ENCODE measurements at places on chromosomes 5 and 9.
A peak's percentile ranks its signal among the peaks of the same experiment; 100 is the strongest.

DNA sequence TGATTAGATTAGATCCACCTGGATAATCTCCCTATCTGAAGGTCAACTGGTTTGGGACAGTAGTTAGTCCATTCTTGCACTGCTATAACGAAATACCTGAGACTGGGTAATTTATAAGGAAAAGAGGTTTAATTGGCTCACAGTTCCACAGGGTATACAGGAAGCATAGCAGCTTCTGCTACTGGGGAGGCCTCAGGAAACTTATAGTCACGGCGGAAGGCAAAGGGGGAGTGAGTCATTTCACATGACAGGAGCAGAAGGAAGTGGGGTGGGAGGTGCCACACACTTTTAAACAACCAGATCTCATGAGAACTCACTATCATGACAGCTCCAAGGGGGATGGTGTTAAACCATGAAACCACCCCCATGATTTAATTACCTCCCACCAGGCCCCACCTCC, 9.9 kb downstream of the C9orf40 start:
- no peak for DNase-seq

DNA sequence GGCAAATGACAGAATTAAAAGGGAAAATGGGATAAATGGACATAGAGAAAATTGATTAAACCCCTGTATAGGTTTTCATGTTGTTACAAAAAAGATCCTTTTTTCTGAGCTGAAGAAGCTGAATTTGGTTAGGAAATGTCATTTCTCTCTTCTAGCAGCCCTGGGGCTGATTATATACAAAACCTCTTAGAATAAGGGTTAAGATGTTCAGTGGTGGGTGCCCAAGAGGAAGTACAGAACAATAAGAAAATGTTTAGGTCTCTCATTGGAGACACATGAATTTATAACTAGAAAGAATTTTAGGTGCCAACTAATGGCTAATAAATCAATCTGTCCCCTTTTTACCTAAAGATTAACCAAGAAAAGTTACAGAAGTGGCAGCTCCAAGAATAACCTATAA, 14.2 kb downstream of the ABHD17B start:
- no peak for DNase-seq

- DNase-seq = no peak
Observed at GRCh38 chr9:114889802-114890224, 40.6 kb downstream of the TNFSF8 start.

DNA sequence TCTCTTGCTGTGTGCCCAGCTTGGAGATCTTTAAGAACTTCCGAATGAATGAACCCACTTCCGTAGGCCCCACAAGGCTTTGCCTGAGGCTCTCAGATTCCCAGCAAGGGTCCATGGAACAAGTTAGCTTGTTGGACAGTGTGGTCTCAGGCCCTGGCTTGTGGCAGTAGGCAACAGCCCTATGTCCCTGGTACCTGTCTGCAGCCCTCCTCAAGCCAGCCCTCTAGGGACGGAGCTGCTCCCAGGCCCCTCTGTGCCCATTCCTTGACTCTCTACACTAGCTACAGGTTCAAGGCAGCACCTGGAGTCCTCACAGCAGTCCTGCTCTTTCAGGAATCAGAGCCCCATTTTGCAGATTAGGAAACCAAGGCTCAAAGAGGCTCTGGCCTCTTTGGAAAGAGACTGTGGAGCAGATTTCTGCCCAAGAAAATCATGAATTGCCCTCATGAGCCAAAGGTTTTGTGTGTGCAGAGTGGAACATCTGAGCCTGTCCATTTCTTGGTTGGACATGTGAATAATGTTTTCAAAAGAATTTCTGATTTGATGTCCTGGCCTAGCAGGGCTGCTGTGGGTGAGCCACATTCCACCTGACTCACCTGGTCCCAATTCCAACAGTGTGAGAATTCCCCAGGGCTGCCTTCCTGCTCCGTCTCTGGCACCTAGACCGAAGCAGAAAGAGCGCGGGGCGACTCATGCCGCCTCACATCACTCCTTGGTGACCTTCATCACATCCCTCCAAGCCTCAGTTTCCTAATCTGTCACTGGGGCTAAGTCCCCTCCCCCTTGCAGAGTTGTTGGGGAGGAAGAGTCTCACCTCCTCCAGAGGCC, 131.7 kb downstream of the BARX1 start:
- DNase-seq = peak; percentile 6

- no peak for DNase-seq
Observed at GRCh38 chr5:38424148-38425060, 132.0 kb downstream of the LIFR start.

DNA sequence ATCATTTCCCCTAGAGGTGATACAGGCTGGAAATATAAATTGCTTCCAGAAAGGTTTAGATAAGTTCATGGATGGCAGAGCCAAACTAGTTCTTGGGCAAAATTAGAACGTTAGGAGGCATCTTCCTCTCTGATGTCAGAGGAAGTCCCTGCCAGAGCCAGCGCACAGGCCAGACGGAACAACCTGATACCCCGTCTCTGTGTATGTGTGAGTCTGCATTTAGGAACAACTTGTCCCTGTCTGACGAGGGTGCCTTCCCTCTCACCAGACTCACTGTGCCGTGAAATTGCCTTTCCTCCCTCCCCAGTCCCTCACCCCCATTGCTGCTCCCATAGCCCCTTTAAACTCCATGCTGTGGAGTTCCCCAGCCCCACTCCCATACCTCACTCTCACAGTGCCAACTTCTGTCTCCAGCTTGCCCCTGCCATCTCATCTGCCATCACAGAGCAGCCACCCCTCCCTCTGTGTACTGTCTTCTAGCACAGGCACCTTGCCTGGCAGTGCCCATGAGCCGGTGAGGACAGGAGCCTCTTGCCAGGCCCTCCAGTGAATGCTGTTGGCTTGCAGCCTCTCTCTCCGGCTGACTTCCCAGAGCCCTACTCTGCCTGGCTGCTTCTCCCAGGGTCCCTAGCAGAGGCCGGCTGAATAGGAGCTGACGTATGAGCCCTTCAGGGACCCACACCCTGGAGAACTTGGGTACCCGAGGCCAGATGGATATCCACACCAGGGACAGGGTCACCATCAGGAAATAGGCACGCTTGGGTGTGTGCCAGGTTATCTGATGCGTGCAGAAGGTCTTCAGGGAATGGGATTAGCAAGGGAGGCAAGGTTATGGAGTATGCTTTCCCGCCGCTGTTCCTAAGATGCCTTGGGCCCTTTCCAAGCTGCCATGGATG, 26.7 kb downstream of the UNC5A start:
- no peak for DNase-seq

GRCh38 chr9:82363682-82364081, 375.1 kb downstream of the SPATA31D1 start:
- no peak for DNase-seq

DNA sequence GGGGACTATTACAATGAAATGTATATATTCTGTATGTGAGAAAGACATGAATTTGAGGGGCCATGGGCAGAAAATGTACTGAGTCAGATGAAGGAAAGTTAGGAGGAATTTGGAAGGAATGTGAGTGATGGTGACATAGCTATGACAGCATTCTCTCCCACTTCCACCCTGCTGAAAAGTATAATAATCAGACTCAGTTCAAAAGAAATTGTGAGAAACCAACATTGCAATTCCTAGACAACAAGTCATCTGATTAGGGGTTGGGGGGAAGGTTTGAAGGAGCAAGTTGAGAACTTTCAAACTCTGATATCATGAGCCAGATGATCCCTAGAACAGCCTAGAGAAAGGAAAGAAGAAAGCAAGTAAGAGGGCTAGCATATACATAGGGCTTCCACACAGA, 370.6 kb downstream of the DMRTA1 start:
- no peak for DNase-seq

GRCh38 chr5:159217236-159217635, 7.9 kb upstream of the RNF145 start:
- no peak for DNase-seq

DNA sequence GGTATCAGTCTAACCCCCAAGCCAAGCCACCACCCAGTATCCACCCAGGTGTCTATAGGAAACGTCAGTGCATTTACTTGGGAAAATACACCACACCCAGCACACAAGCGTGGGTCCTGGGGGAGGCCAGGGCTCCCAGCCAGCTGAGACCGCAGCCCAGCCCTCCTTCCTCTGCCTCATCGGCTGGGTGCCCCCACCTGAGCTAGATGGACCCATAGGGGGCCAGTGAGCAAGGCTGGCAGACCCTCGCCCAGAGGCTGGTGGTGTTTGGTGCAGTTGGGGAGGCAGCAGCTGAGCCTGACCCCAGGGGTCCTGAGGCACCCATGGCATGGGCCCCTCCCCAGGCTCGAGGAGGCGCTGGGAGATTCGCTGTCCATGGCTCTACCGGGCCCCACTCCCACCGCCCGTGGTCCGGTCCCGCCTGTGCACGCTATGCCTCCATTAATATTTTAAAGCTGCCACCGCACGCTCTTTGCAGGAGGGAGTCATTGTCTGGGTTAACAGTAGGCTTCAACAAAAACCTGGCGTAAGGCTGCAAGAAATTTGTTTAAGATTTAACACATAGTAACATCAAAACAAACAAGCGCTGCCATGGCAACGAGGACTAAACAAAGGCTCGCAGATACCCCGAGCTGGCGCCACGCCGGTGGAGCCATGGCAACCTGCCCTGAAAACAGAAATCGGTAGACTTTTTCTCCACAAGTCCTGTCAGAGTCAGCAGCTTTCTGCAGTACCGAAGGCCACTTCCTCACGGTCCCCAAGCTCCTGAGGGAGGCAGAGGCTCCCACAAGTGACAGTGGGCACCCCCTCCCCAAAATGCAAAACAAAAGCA, 20.6 kb downstream of the TPPP start:
- peak; percentile 77 for DNase-seq

GRCh38 chr9:22067196-22067595, 58.1 kb upstream of the CDKN2B start:
- DNase-seq = no peak

DNA sequence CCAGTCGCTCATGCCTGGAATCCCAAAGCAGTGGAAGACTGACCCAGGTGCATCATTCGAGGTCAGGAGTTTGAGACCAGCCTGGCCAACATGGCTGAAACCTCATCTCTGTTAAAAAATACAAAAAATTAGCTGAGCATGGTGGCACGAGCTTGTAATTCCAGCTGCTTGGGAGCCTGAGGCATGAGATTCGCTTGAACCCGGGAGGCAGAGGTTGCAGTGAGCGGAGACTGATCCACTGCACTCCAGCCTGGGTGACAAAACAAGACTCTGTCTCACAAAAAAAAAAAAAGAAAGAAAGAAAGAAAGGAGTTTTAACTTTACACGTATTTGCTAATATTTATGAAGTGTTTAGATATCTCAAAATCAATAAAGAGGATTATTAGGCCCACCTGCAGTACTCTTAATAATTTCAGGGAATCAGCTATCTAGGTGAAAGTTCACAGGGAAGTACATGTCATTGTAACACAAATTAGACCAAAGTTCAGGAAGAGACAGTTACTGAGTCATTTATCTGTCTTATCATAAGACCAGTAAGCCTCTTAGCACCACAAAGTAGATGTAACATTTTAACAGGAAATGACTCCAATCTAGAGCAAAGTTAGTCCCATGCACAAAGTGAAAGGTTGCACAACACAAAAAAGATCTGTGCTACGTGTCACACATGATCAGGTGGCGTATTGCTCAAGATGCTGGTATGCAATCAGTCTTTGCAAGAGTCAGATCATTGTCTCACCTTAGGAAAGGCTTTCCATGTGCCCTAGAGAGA, 34.1 kb upstream of the PLIN2 start:
- DNase-seq = peak; percentile 52

GRCh38 chr5:89842531-89842930, 567.0 kb downstream of the CETN3 start:
- DNase-seq = no peak

- no peak for DNase-seq
Observed at GRCh38 chr5:139751236-139751635, 44.4 kb upstream of the PSD2 start.

DNA sequence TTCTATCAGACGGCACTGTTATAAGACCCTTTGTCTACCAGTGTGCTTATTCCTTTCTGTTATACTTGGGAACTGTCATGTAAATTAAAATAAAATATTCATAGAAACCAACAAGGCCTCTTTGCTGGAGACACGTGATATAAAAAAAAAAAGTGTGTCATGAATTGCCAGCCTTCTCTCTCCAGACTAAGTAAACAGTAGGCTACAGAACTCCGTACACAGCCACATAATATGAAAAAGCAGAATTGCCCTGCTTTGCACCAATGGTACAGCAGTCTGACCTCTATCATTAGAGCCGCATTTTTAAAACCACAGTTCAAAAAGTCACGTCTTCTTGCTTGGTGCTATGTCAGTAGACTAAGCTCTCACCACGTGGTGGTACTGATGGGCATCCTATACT, 231.3 kb downstream of the SEMA5A start:
- no peak for DNase-seq

- DNase-seq = no peak
Observed at GRCh38 chr5:95068289-95068910, 216.5 kb downstream of the MCTP1 start.

GRCh38 chr9:125707472-125707804, 430 bp upstream of the MAPKAP1 start:
- DNase-seq = no peak

GRCh38 chr5:132473019-132473531, 17.5 kb downstream of the IRF1 start:
- no peak for DNase-seq

DNA sequence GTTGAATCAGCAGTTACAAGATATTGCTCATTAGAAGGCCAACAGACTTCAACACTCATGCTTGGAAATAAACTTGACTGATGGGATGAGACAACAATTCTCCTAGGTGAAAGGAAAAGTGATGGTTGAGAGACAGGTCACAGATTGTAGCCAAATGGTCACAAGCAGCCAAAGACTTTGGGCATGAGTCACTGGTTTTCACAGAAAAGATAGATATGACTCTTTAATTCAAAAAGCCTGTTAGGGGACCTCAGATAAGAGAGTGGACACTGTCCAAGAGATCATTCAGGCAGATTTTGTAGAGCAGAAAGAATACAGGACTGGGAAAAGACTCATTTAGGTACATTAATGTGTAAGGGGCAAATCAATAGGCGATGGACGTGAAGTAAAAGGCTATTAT, 982.5 kb downstream of the MAT2B start:
- DNase-seq = no peak

DNA sequence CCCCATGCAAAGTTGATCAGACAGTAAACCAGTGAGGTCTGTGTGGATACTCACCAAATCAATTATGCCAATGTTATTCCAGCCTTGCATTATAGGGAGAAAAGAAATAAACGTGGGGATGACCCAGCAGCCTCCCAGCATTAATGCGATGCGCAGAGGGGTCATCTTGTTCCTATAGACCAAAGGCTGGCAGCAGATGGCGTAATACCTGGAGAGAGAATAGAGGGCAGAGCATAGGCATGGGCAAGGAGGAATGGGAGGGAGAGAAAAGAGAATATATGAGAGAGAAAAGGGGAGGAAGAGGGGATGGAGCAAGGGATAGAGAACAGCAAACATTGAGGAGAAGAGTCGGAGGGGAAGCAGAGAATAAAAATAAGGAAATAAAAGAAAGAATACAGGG, 131.2 kb downstream of the HTR4 start:
- DNase-seq = no peak

GRCh38 chr5:17123010-17123409, 94.4 kb upstream of the BASP1 start:
- no peak for DNase-seq

GRCh38 chr9:124010665-124011321, 775 bp upstream of the LHX2 start:
- DNase-seq = no peak

GRCh38 chr5:65722575-65723403, 784 bp downstream of the NLN start:
- peak; percentile 52 for DNase-seq
